ENCODE measurements at places on chromosomes 7 and 10.

DNA sequence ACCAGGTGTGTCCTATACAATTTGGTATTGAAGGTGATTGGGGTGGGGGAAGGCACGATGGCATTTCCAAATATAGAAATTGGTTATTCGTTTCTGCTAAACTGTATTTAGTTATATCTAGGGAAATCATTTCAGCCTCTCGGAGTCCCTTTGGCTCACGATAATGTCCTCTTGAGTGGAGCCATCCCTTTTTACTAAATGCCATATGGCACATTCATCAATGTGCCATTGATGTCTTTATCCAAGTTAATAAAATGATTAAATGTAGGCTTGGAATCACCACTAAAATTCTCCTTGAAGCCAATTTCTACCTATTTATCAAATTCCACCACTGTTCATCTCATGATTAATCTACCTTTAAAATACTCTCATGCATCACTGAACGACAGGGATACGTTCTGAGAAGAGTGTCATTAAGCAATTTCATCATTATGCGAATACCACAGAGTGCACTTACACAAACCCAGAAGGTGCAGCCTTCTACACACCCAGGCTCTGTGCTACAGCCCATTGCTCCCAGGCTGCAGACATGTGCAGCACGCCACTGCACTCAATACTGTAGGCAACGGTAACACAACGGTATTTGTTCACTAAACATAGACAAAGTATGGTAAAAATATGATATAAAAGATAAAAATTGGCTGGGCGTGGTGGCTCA lies 219.2 kb upstream of the C7orf33 start:
- no peak for DNase-seq

- no peak for DNase-seq
Observed at GRCh38 chr7:16991551-16991950, 109.8 kb upstream of the AGR3 start.

- DNase-seq: no peak
Observed at GRCh38 chr7:13042605-13043236, 355.3 kb downstream of the ARL4A start.

DNA sequence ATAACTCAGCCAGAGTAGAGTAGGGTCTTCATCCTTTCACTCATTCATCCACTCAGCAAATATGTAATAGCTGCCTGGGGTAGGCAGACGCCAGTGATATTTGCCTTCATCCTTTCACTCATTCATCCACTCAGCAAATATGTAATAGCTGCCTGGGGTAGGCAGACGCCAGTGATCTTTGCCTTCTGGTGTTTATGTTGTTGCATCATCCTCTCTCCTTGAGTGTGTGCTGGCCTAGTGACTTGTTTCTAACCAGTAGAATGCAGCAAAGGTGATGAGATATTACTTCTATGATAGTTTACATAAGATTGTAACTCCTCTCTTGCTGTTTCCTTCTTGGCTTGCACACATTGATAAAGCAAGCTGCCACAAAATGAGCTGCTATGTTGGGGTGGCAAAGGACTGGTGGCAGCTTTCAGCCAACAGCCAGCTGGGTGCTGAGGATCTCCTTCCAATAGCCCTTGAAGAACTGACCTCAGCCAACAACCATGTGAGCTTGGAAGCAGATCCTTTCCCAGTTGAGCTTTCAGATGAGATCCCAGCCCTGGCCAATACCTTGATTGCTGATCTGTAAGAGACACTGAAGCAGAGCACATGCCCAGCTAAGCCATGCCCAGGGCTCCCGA lies 23.2 kb upstream of the MTPN start:
- no peak for DNase-seq

- DNase-seq: no peak
Observed at GRCh38 chr10:99999319-100000108, 10.2 kb downstream of the DNMBP start.

- no peak for DNase-seq
Observed at GRCh38 chr10:104880624-104881398, 239.7 kb downstream of the SORCS3 start.

DNA sequence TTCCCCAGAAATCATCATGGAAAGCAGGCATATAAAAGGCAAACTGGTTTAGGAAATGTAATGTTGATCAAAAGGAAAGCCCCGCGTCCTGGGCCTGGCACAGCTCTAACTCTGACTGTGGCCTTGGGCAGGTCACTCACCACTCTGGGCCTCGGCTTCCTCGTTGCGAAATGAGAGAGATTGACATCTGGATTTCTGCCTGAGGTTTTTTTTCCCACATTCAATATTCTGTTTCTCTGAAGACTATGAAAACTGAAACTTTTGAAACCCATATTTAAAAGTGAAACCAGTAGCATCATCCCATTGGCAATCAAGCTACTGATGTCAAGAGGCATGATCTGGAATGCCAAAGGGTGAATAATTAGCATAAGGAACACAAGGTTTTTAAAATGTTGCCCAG lies 369.7 kb upstream of the NPVF start:
- DNase-seq: no peak

GRCh38 chr10:409408-410040 lies 274.3 kb downstream of the ZMYND11 start:
- DNase-seq: no peak

GRCh38 chr7:42198974-42199668 lies 37.9 kb downstream of the GLI3 start:
- no peak for DNase-seq

DNA sequence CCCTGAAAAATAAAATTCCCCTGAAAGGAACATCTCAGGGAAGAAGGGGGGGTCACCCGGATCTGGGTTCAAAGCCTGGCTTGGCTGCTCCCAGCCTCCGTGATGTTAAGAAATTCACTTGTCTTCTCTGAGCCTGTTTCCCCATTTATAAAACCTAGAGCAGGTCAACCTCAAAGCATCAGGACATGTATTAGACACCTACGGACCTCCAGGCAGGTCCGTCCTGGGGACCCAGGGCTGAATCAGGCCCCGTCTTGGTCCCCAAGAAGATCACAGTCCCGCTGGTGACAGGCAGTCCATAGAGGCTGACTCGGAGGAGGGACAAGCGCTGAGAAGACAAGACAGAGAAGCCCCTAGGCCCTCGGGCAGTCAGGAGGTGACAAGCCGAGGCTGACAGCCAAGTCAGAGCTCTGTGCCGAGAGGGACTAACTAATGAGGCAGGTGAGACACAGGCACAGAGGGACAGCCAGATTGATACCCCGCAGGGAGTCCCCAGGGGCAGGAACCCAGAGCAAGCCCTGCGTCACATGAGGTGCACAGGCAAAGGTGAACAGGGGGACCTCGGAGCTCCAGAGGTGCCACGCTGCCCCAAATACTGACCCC lies 2.9 kb downstream of the MYL10 start:
- no peak for DNase-seq

GRCh38 chr10:118472415-118473304 lies 122.8 kb downstream of the PRLHR start:
- no peak for DNase-seq

GRCh38 chr7:143002106-143002505 lies 24.8 kb downstream of the OR9A2 start:
- no peak for DNase-seq

GRCh38 chr7:158492367-158492764 lies 95.3 kb downstream of the PTPRN2 start:
- no peak for DNase-seq

GRCh38 chr10:124477614-124478363 lies 16.2 kb downstream of the LHPP start:
- no peak for DNase-seq

DNA sequence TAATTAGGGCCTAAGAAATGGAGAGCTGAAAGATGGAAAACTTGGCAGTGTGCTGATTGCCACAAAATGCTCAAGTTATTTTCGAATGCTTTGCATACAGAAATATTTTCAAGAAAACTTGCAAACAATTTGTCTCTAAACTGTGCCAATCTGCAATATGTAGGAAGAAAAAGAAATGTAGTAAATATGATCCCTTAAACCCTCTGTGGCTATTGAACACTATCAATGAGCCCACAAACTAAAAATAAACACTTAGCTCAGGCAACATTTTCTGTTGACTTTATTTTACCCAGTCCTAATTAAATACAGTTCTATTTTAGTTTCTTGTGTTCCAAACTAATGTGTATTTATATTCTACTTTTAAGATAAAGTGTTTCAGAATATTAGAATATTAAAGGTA lies 342.1 kb downstream of the SEMA3D start:
- DNase-seq: no peak

DNA sequence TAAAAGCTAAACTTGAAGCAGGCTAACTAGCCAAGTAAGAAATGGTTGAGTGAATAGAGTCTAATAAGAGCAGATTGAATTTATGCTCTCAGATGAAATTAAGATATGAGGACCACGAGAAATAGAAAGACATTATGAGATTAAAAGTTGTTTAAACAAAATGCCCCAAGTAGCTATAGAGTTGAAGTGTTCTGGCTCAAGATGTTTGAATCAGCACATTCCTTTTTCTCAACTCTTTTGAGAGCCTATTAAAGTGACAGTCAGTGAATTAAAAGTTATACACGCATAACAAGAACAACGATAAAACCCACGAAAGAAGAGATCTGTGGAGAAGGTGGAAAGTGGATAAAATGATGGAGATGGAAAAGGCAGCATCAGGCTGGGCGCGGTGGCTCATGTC lies 322.2 kb upstream of the ANKRD30A start:
- DNase-seq: no peak

- DNase-seq: no peak
Observed at GRCh38 chr7:71155236-71155635, 23.3 kb downstream of the GALNT17 start.

GRCh38 chr7:4747746-4748145 lies 27.7 kb upstream of the AP5Z1 start:
- DNase-seq: no peak

- DNase-seq: no peak
Observed at GRCh38 chr7:149415391-149416071, 45.3 kb downstream of the ZNF777 start.

DNA sequence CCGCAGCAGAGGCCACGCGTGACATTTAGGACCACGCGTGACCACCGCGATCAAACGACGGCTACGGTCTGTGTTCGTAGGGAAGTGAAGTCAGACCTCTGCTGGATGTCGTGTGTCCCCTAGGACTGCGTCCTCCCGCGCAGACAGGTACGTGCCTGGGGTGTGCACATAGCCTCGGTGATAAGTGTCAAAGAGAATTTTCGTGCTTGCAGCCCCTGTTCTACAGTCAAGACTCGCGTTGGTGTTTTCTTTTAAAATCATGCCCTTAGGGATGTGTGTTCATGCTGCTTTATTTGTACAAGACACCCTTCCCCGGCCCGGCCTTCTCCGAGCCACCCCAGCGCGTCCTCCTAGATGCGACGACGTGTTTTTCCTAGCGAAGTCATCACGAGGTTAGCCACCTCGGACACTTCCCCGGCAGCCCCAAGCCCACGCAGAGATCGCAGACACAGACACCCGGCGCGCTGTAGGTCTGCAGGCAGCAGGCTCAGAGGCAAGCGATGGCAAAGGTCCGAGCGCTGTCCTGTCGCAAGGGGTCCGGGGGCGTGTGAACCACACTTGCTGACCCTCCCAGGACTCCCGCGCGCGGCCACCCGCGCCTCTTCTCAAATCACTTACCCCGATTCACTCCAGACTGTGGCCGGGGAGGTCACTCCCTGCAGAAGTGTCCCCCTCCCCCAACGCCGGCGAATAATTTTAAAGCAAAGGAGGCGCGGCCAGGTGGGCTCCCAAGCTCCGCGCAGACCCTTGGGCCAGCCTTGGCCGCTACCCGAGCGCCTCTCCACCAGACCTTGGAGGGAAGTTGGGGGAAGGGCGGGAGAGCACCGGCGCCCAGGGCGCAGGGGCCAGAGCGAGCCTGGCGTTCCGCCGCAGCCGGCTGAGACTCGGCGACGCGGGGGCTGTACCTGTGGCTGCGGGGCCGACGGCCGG lies 552 bp downstream of the MKX start:
- no peak for DNase-seq

DNA sequence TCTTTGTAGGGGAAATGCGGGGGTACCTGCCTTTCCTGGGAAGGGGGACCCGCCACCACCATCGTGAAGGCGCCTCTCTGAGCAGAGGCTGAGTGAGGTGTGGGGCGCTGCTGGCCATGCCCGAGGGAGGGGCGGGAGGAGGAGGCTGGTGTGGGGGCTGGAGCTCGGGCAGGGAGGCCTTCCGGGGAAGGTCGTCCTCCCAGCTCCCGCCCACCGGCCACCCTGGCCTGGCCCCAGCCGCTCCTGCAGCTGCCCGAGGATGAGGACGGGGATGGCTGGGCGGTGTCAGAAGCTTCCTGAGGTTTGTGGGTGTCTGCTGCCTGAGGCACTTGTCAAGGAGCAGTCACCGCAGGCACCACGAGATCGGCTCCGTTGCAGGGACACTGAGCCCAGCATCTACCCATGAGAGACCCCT lies 11.4 kb downstream of the PWWP2B start:
- DNase-seq: no peak

- DNase-seq: no peak
Observed at GRCh38 chr7:134031835-134032617, 95.1 kb upstream of the LRGUK start.

DNA sequence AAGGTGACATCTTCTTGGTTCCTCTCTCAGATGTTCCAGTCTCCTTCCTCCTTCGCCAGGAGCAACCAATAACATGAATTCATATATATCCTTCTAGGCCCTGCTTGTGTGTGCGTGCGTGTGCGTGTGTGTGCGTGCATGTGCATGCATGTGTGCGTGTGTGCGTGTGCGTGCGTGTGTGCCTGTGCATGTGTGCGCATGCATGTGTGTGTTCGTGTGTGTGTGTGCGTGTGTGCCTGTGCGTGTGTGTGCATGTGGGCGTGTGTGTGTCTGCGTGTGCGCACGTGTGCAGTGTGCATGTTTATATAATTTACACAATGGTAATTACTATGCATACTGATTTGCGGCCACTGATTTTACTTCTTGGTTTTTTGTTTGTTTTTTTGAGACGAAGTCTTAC lies 43.9 kb upstream of the PTF1A start:
- DNase-seq: no peak

GRCh38 chr10:58827381-58827780 lies 314.7 kb downstream of the BICC1 start:
- no peak for DNase-seq
